ENCODE measurements at places on chromosomes 16 and 17. TPM values are rescaled to one million over a fixed set of nuclear protein-coding genes. Genes with fewer than 3 reads are reported as not detected.
A peak's percentile ranks its signal among the peaks of the same experiment; 100 is the strongest.

The SP2 gene
- 3.4 TPM for total RNA-seq

The KRT13 gene
- total RNA-seq = 138 TPM

The LUC7L3 gene
- 40.1 TPM for total RNA-seq

The MMP28 gene
- total RNA-seq = 79.7 TPM

The SLC13A2 gene
- total RNA-seq = 0.37 TPM

The ZNF423 gene
- total RNA-seq = 7.0 TPM

The KRT32 gene
- total RNA-seq = 0.13 TPM

GRCh38 chr17:61368832-61369450 lies 30.7 kb upstream of the TBX2 start:
- no peak for ATAC-seq

DNA sequence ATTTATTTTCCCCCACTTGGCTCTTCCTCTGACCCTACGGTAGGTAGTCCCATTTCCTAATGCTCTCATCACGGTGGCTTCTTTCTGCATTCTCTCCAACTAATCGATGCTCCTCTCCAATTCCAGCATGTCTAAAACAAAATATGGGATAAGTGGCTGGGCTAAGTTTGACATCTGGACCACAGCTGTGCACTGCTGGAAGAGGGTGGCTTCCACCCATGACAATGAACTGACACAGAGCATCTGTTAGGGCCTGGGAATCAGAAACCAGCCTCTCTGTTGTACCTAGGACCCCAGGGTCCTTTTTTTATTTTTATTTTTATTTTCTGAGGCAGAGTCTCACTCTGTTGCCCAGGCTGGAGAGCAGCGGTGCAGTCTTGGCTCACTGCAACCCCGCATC lies 29.0 kb upstream of the SLC39A11 start:
- no peak for ATAC-seq

GRCh38 chr16:17369421-17370222 lies 101.1 kb downstream of the XYLT1 start:
- peak; percentile 39 for ATAC-seq

GRCh38 chr17:19768046-19768782 lies 20.1 kb upstream of the ALDH3A1 start:
- ATAC-seq = no peak

- ATAC-seq = no peak
These were observed 242.4 kb downstream of the ZFHX3 start for GRCh38 chr16:72805486-72805885.

GRCh38 chr17:78598013-78598471 lies 20.8 kb upstream of the DNAH17 start:
- ATAC-seq = no peak

- ATAC-seq = no peak
These were observed 67.8 kb downstream of the ADCY9 start for GRCh38 chr16:4048481-4048880.

DNA sequence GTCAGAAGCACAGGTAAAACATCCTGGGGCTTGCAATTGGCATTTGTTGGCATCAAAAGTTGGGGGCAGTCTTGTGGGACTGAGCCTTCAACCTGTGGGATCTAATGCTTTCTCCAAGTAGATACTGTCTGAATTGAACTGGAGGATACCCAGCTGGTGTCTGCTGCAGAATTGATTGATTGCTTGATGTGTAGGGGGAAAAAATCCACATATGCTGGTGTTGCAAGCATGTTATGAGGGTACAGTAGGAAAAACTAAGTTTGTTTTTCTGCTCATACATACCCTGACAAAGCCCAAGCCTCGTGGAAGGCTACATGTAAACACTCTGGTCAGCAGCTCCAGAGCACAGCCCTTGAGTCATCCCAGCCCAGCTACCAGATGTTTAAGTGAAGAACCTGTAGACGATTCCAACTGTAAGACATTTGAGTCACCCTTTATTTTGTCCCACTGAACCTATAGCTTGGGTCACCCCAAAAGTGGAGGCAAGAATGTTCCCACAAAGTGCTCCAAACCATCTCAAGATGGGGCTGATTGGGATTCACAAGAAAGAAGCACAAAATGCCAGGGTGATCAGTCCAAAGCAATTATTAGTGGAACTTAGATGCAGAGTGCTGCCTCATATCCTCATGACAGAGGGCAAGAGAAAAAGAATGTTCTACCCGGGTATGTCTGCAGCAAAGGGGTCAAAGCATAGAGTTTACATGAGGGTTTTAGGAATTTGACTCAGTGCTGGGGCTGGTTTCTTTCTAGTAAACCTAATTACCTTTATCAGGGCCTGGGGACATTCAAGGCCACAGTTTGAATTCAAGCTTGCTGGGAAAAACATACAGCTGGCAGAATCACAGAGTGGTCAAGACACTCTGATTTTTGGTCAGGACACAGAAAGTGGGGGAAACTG lies 9.6 kb upstream of the APPBP2 start:
- no peak for ATAC-seq

- ATAC-seq = no peak
These were observed 1.3 kb downstream of the THRA start for GRCh38 chr17:40063901-40064531.

DNA sequence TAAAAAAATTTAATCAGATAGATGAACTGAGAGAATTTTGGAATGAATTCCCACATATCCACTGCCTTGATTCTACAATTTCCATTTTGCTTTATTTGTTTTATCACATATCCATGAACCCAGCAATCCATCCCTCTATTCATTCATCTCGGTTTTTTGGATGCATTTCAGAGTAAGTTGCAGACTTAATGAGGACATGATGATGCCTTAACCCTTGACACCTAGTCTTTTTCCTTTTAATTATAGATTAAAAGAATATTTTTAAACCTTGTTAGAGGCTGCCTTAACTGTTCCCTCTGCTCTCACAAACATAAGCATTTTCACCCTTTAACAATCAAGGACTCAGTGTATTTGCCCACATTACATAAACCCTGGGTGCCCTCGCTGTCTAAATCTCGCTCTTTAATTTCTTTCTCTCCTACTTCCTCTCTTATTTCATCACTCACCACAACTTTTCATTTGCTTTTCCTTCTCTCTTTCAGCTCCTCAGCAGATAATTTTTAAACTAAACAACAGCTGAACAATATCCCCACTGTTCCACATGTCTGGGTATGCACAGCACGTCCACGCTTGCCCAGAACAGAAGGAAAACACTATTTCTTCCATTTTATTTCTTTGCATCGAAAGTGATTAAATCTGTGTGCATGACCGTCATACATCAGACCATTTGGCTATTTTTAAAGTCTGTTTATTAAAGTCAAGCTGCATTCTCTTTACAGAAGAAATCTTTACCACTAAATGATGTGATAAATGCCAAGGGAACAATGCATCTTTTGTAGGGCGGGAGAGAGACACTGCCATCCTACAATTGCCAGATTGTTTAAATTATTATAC lies 39.9 kb downstream of the IQCK start:
- ATAC-seq = no peak

- no peak for ATAC-seq
These were observed 90.0 kb downstream of the GNAO1 start for GRCh38 chr16:56281249-56281805.

- ATAC-seq = no peak
These were observed 2.5 kb downstream of the AATF start for GRCh38 chr17:36951084-36951789.

- ATAC-seq = no peak
These were observed 45.2 kb downstream of the GRB7 start for GRCh38 chr17:39782980-39783379.

GRCh38 chr17:67672592-67673335 lies 45.0 kb upstream of the NOL11 start:
- no peak for ATAC-seq

- ATAC-seq = peak; percentile 56
These were observed 50.0 kb downstream of the SOCS1 start for GRCh38 chr16:11205754-11206581.

DNA sequence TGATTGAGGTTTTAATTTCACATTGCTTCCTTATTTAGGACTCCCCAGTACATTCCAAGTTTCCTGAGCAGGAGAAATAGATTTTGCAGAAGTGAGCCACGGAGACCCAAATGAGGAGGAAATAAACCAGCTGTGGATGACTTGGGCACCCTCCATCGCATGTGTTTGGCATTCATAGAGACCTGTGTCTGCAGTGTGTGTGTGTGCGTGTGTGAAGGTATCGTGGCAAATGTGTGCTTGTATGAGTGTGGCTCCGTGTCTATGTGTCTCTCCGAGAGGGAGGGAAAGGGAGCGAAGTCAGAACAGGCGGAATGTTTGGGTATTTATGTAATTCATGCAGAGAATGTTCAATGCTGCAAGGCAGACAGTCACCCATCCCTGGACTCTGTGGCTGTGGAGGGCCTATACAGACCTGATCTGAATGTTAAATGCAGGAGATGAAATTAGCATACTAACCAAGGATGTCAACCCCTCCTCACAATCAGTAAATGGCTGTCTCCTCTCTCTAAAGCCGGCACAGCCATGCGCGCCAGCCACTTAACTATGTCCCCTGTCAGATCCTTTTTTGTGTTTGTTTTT lies 186.0 kb upstream of the ZFHX3 start:
- ATAC-seq = no peak

DNA sequence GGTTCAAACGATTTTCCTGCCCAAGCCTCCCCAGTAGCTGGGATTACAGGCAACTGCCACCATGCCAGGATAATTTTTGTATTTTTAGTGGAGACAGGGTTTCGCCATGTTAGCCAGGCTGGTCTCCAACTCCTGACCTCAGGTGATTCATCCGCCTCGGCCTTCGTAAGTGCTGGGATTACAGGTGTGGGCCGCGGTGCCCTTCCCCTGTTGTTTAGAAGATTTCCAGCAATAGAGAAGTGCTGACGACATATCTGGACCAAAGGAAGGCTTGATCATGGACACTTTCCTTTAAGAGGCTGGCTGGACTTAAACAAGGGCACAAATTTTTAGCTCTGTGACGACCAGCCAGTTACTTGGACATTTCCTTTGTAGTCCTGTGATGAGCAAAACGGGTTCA lies 1.3 kb upstream of the MT1M start:
- no peak for ATAC-seq

DNA sequence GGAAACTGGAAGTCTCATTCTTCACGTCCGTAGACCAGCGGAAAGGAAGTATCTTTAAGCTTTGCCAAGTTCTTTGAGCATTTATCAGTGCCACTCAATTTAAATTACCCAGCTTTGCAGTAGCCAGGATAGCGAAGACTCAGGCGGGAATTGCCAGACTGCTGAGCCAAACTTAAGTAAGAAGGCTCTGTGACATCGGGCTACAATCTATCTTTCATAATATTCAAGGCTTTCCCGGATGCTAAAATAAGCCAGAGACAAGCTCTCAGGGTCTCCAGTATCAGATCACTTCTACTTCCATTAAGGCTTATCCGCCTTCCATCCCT lies 436 bp upstream of the BRIP1 start:
- peak; percentile 61 for ATAC-seq

GRCh38 chr16:88310796-88311605 lies 71.8 kb upstream of the ZNF469 start:
- ATAC-seq = no peak

GRCh38 chr17:55414983-55415382 lies 6.7 kb downstream of the MMD start:
- no peak for ATAC-seq

DNA sequence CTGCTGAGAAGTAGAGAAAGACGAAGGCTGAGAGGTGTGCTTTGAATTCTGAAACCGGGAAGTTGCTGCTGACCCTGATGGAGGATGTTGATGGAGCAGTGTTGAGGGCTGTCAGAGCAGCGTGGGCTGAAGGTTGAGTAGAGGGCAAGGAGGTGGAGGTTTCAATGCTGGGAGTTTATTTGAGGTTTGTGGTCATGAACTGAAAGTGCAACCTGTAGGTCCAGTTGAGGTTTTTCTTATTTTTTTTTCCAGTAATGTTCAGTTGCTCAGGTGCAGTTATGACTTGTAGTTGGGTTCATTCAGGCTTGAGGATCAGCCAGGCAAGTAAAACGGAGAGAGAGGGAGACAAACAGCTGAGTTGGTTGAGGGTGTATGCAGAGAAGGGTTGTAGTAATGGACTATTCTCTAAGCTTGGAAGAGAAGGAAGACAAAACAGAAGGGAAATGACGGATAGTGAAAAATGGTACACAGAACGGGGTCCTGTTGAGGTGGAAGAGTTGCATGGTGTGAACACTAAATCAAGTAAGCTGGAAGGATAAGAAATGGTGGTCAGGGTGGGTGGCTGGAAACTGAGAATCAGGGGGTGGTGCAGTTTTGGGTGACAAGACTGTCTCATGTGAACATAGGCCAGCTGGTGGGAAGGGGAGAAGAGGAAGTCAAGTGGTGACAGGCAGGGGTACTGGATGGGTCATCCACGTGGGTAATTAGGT lies 8.7 kb upstream of the UBE2G1 start:
- no peak for ATAC-seq

DNA sequence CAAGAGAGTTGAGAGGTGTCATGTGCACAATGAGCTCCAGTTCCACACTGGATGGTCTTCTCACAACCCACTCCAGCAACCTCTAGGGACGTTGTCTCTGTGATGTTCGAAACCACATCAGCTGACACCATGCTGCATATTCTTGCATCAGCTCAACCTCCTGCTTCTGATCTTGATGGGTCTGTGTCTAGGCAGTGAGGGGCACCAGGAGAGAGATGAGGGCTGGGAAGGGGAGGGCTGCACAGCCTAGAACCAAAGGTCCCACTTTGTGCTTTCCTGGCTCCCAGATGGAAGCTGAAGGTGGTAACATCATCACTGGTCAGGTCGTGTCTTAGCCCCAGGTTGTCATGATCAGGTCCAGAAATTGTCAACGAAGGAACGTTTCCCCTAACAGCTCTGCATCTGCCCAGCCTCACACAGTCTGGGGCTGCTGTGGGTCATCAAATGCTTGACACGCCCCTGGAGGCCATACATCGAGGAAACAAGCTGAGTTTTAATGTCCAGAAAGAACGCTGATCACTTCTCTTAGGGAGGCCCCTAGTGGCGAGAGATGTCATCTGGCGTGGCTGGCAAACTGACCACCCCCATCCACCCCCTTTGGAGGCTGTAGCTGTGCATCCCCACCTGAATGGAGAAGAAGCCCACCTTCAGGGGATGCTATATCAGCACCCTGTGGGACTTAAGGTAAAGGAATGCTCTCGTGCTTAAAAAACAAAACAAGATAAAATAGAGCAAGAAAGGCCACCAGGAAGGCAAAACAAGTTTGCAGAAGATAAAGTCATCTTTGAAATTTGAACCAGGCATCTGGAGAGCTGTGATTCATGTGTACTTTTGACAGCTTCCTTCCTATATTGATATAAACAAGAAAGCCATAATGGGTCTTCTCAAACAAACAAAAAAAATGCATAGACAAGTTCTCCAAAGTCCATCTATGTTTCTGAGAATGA lies 58.3 kb downstream of the WIPI1 start:
- ATAC-seq = peak; percentile 53

DNA sequence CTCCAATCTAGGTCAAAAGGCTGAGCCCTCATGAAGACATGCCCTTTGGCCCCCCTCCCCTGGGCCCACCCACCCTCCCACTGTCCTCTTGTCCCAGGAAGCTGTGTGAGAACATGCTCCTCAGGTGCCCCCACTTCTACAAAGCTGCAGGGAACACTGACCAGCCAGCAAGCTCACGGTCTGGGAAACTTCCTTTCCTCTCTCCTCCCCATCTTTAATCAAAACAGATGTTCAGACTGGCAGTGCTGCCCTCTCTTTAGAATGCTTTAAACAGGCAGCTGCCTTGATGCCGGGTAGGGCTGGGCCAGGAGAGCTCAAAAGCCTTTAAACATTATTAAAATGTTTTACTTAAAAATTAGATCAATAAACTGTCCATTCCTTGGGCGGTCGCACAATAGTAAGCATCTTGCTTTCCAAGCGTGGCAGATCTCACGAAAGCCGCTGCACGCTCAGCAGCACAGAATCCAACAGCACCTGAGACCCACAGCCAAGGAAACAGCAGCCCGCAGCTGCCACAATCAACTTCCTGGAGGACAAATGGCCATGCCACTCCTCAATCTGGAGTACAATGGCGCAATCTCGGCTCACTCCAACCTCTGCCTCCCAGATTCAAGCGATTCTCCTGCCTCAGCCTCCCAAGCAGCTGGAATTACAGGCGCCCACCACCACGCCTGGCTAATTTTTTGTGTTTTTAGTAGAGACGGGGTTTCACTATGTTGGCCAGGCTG lies 399.2 kb downstream of the SLC39A11 start:
- ATAC-seq = no peak
